ENCODE measurements at places on chromosomes 4 and X. TPM values are rescaled to one million over a fixed set of nuclear protein-coding genes. Genes with fewer than 3 reads are reported as not detected.

Gene ABCD1
- total RNA-seq: 27.8 TPM

Gene ERCC6L
- not detected for total RNA-seq

Gene HTN3
- not detected for total RNA-seq

DNA sequence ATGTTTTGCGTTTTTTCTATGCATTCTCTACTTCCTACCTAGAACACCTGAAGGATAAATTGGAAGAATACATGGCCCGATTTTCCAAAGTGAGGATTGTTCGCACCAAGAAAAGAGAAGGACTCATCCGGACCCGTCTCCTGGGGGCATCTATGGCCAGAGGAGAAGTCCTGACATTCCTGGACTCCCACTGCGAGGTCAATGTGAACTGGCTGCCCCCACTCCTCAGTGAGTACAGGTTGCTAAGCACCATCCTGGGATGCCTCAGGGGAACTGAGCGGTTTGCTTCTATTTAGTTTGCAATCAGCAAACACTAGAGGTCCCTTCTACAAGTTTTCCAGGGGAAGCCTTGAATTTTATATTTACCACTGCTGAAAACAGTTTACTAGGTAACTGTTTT is 359.3 kb upstream of the GALNT7 start:
- no peaks in the 10 kb centered on the region for H3K27me3 ChIP-seq
- no peaks in the 10 kb centered on the region for H3K4me1 ChIP-seq
- no peak overlapping the region for H3K4me3 ChIP-seq
- no peaks in the 10 kb centered on the region for H3K36me3 ChIP-seq
- H3K27ac ChIP-seq: no peak overlapping the region

- no peaks in the 10 kb centered on the region for H3K4me1 ChIP-seq
- H3K36me3 ChIP-seq: no peaks in the 10 kb centered on the region
- H3K27me3 ChIP-seq: no peaks in the 10 kb centered on the region
Measured at GRCh38 chrX:63713526-63713925, 71.5 kb downstream of the ARHGEF9 start.
